ENCODE measurements at places on chromosomes 5 and 9. TPM values are rescaled to one million over a fixed set of nuclear protein-coding genes. Genes with fewer than 3 reads are reported as not detected.

GNA14 gene
- polyA plus RNA-seq, result 5.6 TPM

GRCh38 chr5:164214698-164215097 is 709.3 kb downstream of the MAT2B start:
- no peak for DNase-seq

GRCh38 chr9:126745574-126746411 is 59.0 kb upstream of the ZBTB43 start:
- DNase-seq, result no peak

DNA sequence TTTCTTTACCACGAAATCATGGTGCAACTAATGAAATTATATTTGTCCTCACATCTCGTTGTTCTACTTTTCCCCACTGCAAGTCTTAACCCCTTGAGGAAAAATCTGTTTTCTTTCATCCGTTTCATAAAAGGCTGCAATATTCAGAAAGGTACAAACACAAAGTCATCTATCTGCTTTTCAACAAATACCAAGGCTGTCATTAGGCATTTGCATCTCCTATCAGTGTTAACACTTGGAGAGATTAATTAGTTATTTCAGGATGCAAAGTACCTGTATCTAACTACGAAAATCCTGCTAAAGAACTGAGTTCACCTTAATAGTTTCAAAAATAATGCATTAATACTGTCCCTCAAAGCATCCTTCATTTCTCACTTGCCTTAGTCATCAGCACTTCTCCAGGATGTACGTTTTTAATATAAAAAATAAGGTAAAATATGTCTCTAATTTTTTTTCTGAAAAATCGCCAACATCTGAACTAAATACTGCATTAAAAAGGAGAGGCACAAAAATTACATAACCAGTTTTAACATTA is 1.8 kb downstream of the ARRDC3 start:
- DNase-seq, result no peak

SMIM32 gene
- not detected for polyA plus RNA-seq

DNA sequence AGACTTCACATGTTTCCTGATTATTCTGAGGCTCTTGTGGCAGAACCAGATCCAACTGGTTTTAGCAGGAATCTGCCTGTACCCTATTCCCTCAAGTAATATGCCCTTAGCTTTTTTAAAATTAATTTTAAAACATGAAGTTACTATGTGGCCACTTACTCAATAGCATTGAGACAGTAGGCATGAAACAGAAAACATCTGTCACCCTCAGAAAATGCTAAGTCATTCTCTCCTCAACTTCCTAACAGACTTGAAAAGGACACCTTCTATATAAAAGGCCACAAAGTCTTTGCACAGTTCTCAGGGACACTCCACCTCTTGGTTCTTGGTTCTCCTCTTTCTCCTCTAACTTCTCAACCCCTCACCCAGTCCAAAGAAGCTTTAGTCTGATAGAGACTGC is 277.8 kb downstream of the RAB3C start:
- DNase-seq, result no peak

MRPL36 gene
- 32.5 TPM for polyA plus RNA-seq
